Endothelial cell of umbilical vein (primary cell): ENCODE measurements at places on chromosomes 7 and 10.

GRCh38 chr7:5692112-5692844 lies 89.2 kb downstream of the RNF216 start:
- peak; percentile 84 for DNase-seq

- peak; percentile 10 for DNase-seq
Measured at GRCh38 chr10:91076991-91077548, 143.4 kb upstream of the PCGF5 start.

- DNase-seq, result peak; percentile 2
Measured at GRCh38 chr7:120033114-120033513, 239.9 kb upstream of the KCND2 start.

- no peak for DNase-seq
Measured at GRCh38 chr7:77313876-77314480, 102.2 kb downstream of the GSAP start.

DNA sequence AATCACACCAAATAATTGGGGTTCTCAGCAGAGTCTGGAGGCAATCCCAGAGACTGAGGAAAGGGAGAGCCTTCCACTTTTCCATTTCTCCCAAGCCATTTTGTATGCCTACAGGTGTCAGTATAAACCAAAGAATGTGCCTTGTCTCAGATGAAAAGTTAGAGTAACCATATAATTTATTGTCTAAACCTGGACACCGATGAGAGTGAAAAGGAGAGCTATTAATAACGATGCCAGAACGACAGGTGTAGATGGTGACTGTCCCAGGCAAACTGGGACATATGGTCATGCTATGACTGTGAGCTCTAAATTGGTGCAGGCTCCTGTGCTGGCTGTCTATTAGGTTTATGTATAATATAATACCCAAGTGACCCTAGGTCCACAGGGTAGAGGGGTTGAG lies 219.6 kb downstream of the ARHGAP12 start:
- DNase-seq, result peak; percentile 60

DNA sequence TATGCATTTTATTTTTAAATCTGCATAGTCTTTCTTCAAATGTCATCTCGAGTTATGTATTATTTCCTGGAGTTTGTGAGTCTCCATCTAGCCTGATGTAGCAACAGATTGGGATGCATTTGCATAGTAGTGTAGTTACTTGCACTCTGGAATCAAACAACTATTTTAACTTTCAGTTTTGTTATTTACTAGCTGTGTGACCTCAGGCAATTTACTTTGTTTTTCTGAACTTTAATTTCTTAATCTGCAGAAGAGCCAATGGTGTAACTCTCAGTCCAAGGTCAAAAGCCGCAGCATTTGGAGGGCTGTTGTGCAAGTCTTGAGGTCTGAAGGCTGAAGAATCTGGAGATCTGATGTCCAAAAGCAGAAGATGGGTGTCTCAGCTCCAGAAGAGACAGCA lies 175.8 kb upstream of the SORCS1 start:
- no peak for DNase-seq

DNA sequence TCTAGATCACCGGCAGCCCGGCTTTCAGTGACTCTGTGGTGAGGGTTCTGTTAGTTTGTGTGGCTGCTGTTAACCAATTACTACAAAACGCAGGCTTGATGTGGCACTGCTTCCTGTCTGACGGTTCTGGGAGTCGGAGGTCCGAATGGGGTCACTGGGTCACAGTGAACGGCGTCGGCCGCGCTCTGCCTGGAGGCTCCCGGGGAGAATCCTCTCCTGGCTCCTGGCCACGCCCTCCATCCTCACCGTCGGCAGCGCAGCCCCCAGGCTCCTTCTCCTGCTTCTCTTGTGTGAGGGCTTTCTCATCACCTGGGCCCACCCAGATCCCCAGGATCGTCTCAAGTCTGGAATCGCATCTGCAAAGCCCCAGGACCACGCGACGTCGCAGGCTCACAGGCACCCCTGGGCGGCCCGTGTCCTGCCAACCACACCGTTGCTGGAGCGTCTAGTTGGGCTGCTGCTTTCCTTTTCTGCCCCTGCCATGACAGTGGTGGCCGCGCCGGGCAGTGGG lies 31.8 kb upstream of the NKX6-2 start:
- no peak for DNase-seq

- DNase-seq, result no peak
Measured at GRCh38 chr10:114034923-114035645, 8.6 kb upstream of the ADRB1 start.

GRCh38 chr10:86524225-86524962 lies 2.8 kb upstream of the WAPL start:
- no peak for DNase-seq

DNA sequence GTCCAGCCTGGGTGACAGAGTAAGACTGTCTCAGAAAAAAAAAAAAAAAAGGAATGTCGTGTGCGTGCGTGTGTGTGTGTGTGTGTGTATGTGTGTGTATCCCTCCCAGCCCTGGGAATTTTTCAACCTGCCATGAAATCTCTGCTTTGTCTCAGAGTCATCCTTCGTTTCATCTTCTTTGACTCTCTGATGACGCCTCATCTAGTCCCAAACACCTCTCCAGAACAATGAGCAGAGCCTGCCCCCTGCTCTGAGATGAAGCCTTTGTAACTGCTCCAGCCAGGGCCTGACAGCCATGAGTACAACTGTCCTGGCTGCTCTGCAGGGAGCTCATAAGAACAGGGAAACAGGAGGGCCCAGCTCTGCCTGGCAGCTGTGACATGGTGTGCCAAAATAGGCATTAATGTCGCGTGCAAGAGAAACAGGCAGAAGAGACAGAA lies 149.5 kb downstream of the FAM107B start:
- no peak for DNase-seq

DNA sequence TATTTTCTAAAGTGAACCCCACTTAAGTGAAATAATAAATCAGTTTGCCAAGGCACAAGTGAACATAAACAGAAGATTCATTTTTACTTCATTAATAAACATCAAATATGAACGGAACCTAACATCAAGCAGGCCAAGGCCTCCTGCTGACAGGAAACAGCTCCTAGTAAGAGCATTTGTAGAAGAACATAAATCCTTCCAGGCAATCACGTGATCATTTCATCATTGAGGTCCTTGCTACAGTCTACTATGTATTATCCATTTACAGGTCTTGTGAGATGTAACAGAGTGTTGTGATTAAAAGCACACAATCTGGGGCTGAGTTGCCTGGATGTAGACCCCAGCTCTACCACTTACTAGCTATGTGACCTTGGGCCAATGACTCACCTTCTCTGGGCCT lies 70.6 kb downstream of the CALD1 start:
- peak; percentile 40 for DNase-seq

DNA sequence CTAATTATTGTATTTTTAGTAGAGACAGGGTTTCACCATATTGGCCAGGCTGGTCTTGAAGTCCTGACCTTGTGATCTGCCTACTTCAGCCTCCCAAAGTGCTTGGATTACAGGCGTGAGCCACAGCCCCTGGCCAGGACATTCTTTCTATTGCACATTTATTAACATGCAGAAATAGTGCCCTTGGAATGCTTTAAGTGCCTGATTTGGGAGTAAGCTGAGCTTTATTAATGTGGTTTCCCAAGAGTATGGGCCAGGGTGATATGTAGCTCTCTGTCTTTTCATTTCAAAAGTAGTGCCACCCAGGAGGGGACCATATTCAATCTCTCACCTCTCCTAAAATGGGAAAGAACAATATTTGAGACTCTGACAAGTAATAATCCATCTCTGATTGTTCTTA lies 970.7 kb downstream of the KCNMA1 start:
- DNase-seq, result no peak

DNA sequence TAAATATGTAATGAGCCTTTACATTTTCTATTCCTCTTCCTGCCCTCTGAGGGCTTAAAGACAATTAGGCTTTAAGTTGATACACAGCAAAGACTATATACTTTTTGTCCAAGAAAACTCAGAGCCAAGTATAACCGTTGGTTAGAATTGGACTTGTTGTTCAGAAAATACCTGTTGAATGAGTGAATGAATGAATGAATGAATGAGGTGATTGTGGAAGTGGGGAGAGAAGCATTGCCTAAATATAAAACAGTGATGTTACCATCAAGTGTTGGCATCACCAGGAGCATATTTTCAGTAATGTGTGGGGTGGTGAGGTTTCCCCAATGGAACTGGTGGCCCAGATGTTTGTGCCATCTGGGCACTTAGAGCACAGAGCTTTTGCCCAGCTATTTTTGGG lies 106.9 kb downstream of the AOAH start:
- DNase-seq, result no peak

- no peak for DNase-seq
Measured at GRCh38 chr7:99808766-99809165, 19.0 kb upstream of the CYP3A43 start.

DNA sequence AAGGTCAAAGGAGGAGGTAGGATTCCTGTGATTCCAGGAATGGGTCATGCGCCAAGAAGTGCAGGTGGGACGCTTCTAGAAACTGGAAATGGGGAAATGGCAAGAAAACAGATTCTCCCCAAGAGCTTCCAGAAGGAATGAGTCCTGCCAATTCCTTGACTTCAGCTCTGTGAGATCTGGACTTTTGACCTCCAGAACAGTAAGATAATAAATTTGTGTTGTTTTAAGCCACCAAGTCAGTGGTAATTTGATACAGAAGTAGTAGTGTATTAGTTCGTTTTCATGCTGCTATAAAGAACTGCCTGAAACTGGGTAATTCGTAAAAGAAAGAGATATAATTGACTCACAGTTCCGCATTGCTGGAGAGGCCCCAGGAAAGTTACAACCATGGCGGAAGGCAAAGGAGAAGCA lies 178.6 kb upstream of the GALNT17 start:
- DNase-seq, result no peak

DNA sequence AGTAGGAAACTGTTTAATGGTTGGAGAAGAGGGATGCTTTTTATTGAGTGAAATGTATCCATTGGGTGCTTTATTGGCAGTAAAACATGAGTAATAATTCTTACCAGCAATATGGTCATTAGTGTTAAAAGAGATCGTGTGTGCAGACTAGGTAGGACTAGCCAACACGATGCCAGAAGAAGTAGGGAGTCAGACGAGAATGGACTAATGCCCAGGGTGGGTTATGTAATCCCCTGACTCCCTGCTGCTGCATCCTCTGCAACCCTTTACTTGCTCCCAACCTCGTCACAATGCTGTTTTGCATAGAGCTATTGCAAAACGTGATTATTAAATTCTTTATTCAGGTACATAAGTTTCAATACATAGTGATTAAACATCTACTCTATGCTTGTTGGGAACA lies 1213.7 kb downstream of the GATA3 start:
- DNase-seq, result no peak

DNA sequence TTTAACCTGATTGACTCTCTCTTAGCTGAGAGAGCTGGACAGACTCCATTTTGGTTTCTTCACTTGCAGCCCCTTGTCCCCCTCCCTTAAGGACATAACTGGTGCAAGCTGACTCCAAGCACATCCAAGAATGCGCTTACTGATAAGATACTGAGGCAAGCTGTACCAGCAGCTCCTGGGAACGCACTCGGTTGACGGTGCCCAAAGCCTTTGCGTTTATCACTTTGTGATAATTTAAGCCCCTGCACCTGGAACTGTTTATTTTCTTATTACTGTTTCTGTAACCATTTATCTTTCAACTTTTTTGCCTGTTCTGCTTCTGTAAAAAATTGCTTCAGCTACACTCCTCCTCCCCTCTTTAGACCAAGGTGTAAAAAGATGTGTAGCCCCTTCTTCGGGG lies 8.5 kb downstream of the AKR1B15 start:
- DNase-seq, result no peak

- DNase-seq, result peak; percentile 30
Measured at GRCh38 chr7:149714910-149715471, 58.4 kb downstream of the ZNF467 start.
